ENCODE measurements at places on chromosomes 12 and 14.
A peak's percentile ranks its signal among the peaks of the same experiment; 100 is the strongest.

DNA sequence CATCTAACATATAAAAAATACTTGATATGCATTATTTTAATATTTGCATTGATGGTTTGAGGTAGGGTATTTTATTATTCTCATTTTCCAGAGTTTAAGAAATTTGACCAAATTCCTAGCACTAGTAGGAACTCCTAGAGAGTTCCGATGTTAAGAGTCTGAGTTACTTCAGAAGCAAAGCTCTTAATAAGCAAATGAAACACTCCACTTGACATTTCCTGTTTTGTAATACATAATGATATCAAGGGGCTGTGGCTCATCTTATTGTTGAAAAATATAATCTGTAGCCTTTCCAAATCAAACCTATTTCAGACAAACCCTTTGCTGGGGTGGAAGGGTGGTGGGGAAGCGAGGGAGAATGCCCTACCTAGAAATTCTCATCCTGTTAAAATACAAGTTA lies 355.5 kb downstream of the DIO2 start:
- DNase-seq = no peak

DNA sequence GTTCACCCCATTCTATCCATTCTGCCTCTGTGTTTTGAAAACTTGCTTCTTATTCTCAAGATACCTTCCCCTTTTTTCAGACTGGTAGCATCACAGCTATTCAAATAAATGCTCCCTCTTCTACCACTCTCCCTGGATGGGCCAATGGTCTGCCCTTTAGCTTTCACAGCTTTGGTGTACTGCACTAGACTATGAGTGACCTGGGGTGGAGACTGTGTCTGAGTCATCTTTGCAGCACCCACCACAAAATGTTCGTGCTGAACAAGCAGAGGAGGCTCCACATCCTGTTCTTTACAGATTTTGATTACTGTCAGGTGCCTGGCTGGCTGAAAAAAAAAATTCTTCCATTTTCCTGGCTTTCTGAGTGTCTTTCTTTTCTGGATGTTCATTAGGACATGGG lies 1104.1 kb upstream of the TMEM132C start:
- DNase-seq = no peak

GRCh38 chr12:50986966-50987737 lies 34.8 kb downstream of the HIGD1C start:
- peak; percentile 9 for DNase-seq

GRCh38 chr14:71322655-71323250 lies 415.5 kb downstream of the PCNX1 start:
- DNase-seq = no peak

DNA sequence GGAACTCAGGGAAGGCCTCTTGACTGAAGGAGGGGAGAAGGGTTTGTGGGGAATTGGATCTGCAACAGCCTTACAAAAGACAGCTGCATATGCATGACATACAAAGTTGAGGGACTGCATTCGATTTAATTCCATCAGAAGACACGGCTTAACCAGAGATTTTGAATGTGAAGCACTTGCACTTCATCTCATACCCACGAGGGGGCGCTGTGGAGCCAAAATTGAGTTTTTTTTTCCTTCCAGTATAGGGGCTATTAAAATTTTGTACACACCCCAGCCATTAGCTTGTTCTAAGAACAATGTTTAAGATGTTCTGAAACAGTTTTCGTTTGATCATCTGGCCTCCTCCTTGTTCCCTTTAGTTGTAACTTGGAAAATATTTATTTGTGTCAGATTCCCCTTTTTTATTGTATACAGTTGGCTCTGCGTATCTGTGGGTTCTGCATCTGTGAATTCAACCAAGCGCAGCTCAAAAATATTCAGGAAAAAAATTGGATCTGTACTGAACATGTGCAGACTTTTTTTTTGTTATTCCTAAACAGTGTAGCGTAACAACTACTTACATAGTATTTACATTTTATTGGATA lies 1.6 kb downstream of the SUDS3 start:
- peak; percentile 68 for DNase-seq

GRCh38 chr12:17592472-17592871 lies 497.5 kb downstream of the RERGL start:
- DNase-seq = no peak
